Activated CD8-positive, alpha-beta memory T cell treated with anti-CD3 and anti-CD28 coated beads, Interleukin-2, amount 10 ng/mL, durations not matched to agents 7 days and 5 days (primary cell): ENCODE measurements at places on chromosomes 11 and 22.

DNA sequence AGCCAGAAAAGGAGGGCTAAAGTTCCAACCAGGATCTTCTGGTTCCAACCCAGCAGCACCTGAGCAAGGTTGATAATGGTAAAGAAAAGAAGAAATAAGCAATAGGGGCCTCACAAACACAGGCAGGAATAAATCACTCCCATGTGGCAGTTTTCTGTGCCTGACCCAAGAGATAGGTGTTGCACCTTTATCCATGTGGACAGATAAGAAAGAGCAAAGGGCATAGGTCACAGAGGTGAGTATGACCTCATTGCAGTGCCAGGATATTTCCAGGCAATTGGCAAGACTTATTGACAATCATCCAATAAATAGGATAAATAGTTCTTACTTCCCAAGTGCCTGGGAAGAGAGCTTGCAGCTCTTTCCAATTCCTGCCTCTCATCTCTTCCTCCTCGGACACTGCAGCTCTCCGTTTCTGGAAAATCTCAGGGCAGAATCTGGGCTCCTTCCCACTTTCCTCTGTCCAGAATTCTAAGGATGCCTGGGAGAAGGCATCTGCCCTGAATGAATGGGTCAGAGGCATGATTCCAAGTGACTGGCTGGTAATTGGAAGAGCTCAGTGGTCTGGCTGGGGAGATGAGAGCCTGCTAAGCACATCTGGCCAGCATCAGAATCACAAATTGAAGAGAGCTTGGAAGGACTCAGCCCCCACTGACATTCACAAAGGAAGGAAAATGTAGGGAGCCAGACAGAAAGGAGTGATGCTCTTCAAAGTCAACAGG, 14.5 kb upstream of the LRRC55 start:
- DNase-seq: no peak

- DNase-seq: no peak
Observed at GRCh38 chr22:22076932-22077703, 94.5 kb upstream of the TOP3B start.

DNA sequence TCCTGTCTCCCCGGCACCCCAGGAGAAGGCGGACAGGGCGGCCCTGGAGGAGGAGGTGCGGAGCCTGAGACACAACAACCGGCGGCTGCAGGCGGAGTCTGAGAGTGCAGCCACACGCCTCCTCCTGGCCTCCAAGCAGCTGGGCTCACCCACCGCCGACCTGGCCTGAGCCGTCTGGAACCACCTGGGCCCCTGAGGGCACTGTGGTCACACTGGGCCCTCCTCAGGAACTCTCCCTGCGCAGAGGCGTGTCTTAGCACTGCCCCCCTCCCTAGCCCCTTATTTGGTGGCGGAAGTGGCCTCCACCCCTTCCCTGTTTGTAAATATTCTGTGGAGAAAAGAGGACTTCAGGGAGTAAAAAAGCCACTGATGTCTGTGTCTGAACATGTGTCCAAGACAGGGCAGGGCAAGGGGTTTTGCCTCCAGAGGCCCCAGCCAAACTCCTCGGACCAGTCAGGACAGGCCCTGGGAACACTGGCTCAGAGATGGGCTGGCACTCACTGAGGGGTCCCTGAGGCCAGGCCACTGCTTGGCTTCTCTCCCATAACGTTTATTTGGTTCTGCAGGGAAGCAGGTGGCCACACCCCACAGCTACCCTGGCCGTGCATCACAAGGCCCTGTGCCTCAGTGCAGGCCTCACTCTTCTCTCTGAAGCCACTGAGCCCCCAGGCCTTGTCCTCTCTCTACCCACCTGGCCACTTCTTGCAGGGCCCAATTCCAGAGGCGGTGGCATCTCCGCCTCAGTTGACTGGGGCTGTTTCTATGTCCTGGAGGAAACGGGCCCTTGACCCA, 12.0 kb downstream of the RELA start:
- peak; percentile 41 for DNase-seq

DNA sequence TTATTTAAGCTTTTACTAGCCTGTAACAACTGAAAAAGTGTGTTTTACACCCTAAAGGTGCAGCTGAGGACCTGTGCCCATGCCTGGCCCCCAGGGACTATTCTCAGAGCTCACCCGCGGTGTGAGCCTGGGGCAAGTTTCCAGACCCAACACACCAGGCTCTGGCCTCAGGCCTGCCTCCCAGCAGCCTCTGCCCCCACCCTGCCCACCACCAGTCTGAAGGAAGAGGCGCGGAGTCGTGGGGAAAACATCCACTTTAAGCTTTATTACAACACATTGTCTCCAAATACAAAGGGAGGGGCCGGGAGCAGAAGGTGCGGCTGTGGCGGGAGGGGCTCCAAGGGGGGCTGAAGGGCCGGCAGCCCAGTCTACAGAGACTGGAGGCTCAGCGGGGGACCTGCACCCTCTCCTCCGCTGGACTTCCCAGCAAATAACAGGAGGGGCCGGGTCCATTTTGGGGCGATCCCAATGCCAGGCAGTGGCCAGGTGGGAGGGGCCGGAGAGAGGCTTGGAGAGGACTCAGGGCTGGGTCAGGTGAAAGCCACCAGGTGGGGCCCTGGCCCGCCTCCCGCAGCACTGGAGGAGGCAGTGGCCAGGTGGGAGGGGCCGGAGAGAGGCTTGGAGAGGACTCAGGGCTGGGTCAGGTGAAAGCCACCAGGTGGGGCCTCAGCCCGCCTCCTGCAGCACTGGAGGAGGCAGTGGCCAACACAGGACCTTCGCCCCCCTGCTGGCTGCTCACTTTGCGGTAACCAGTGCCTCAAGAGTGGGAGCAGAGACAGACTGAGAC, 18.1 kb downstream of the DUSP8 start:
- DNase-seq: no peak

DNA sequence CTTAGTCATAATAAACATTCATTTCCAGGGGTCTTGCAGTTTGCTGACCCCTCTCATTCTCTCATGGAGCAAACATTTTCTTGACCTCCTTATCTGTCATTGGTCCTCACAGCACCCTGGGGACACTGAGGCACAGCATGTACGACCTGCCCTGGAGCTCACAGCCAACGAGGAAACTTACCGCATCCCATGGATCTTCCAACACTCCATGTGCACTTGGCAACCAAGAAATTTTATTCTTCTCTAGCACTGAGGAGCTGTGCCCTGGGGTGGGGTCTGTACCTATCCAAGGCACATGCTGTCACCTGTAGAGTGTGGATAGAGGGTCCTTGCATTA, 69.4 kb upstream of the IGLL5 start:
- no peak for DNase-seq

- DNase-seq: no peak
Observed at GRCh38 chr11:70951139-70951804, 301.1 kb downstream of the SHANK2 start.

GRCh38 chr11:124670732-124671131, 2.8 kb downstream of the SIAE start:
- no peak for DNase-seq

GRCh38 chr22:50025993-50026392, 13.4 kb upstream of the IL17REL start:
- DNase-seq: no peak

- no peak for DNase-seq
Observed at GRCh38 chr22:20101638-20102037, 14.3 kb upstream of the RANBP1 start.

DNA sequence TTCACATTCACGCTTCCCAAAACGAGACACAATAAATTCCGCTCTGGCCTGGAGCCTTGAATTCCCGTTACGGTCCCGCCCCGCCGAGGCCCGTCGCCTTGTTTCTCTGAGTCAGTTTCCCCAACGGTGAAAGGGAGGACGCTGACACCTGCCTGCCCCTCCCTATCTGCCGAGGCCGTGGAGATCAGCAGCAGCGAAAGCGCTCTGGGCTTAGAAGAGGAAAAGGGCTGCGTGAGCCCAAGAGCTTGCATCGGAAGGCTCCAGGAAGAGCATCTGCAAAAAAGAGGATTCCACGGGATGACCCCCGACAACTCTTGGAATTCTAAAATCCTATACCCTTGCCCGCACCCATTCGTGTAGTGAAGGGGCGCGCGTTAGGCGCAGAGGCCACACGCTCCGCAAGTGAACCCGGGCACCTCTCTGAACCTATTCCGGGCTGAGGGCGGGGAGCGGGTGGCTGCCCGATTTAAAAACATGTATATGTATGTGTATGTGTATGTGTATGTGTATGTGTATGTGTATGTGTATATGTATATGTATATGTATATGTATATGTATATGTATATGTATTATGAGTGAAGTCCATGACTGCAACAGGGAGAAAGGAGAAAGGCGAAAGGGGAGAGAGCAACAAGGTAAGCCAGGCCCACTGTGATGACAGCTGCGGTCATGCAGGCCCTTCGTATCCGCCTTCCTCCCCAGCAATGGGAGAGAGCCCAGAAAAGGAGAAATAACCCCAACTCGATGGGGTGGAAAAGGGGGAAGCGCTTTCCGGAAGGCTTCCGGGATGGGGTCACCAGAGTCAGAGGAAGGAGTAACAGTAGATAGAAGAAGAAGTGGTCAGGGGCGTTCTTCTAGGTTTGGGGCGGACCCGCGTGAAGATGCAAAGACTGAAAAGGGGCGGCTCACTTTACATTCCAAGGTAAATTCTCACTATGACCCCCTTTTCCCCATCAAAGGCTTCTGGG, 948 bp upstream of the MRTFA start:
- DNase-seq: peak; percentile 73

- no peak for DNase-seq
Observed at GRCh38 chr11:131302836-131303235, 67.6 kb upstream of the NTM start.
